DMS153 (cell line): ENCODE measurements at places on chromosomes 3 and 15.
A peak's percentile ranks its signal among the peaks of the same experiment; 100 is the strongest.

DNA sequence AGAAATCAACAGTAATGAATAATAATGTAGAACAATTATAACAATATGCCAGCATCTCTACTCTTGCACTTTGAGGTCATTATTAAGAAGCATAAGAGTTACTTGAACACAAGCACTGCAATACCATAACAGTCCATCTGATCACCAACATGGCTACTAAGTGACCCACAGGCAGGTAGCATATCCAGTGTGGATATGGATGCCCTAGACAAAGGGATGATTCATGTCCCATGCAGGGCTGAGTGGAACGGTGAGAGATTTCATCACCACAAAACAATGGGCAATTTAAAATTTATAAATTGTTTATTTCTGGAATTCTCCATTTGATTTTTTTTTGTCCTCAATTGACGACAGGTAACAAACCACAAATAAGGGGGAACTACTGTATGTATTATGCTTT is 107.7 kb upstream of the TSC22D2 start:
- no peak for DNase-seq

GRCh38 chr3:21564531-21564930 is 186.5 kb downstream of the ZNF385D start:
- no peak for DNase-seq

GRCh38 chr3:7752005-7752404 is 749.6 kb upstream of the LMCD1 start:
- DNase-seq = no peak

GRCh38 chr15:57865294-57865693 is 158.8 kb downstream of the POLR2M start:
- no peak for DNase-seq

- DNase-seq = no peak
These were observed 4.7 kb upstream of the CALML4 start for GRCh38 chr15:68209735-68210408.

GRCh38 chr3:184429786-184430185 is 49.9 kb downstream of the CHRD start:
- no peak for DNase-seq

DNA sequence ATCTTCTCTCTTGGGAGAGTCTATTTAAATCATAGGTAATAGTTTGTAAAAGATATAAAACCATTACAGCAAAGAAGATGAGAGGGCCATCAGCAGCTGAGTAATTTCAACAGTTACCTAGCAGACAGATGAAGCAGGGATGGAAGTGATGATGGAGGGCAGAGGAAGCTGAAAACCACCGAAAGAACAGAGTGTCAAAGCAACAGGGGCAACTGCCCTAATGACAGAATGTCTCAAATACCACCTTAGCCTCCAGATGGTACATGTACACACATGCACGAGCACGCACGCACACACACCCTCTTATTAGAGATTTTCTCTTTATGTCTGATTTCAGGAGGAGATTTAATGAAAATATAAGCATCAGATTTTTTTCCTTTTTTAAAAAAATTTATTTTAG is 64.5 kb downstream of the NEDD4 start:
- DNase-seq = no peak

DNA sequence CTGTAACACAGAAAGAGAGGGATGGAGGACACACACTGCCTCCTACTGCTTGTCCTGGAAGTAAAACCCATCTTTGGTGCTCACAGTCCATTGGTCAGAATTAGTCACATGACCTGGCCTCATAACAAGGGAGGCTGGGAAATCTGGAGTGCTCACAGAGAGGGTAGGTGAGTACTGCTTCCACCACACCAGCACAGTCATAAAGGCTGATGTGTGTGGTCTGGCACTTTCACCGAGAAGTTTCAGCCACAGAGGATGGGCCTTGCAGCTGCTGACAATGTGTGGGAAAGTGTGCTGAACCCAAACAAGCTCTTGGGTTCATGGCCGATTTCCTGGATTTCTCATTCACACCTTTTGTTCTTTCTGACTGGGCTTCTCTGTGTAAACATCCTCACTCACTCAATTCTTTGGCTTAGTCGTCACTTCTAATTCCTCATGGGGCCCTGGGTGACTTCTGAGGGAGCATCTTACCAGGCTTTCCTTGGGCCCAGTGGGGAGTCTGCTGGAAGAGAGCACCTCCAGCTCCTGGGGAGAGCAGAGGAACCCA is 100.7 kb downstream of the ASB7 start:
- no peak for DNase-seq

- DNase-seq = no peak
These were observed 175.6 kb downstream of the MFSD1 start for GRCh38 chr3:158977497-158977896.

DNA sequence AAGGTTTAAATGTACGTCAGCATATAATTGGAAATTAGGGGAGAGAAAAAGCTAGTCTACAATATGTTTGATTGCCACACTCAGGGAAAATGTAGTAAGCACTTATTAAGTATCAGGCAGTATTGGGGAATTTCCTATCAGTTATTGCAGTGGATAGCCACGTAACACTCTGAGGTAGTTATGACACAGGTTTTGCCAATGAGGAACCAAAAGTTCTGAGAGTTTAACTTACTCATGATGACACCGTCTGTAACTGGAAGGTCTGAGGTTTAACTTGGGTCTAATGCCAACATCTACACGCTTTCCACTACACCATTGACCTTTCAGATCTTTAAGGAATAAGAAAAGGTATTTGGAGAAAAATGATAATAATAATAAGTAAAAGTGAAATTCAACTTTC is 89.5 kb downstream of the ZMAT3 start:
- no peak for DNase-seq

DNA sequence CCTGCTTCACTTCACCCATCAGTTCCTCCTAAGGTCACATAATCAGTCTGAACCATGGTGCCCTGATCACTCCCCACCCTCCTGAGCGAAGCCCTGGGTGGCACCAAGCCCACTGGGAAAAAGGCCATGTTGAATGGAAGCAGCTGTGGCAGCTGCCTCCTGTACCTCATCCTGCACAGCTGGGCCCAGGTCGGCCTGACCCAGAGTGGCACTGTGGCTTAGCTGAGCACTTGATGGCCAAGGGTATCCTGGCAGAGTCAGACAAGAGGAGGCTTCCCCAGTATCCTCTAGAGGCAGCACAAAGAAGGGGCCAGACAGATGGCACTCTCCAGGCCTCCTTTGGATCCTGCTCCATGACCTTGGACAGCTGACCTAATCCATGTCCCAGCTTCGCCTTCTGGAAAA is 68.4 kb downstream of the TLE3 start:
- no peak for DNase-seq

- DNase-seq = no peak
These were observed 9.8 kb downstream of the LRIG1 start for GRCh38 chr3:66490984-66491383.

DNA sequence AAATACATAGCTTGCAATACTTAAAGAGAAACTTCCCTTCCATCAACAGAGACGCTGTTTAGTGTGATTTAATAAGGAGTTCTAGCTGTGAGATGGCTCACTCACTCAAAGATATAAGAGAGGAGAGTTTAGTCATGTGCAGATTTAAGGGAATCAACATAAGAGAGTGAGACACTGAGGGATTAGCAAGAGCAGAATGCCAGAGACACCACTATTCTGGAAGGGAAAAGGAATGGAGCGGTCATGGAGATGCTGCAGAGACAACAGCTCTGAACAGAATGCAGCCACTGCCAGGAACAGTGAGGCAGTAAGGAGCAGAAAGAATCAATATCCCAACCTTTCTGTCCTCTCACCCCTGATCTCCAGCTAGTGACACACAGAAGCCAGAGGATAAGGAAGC is 248.8 kb downstream of the MBNL1 start:
- DNase-seq = no peak

DNA sequence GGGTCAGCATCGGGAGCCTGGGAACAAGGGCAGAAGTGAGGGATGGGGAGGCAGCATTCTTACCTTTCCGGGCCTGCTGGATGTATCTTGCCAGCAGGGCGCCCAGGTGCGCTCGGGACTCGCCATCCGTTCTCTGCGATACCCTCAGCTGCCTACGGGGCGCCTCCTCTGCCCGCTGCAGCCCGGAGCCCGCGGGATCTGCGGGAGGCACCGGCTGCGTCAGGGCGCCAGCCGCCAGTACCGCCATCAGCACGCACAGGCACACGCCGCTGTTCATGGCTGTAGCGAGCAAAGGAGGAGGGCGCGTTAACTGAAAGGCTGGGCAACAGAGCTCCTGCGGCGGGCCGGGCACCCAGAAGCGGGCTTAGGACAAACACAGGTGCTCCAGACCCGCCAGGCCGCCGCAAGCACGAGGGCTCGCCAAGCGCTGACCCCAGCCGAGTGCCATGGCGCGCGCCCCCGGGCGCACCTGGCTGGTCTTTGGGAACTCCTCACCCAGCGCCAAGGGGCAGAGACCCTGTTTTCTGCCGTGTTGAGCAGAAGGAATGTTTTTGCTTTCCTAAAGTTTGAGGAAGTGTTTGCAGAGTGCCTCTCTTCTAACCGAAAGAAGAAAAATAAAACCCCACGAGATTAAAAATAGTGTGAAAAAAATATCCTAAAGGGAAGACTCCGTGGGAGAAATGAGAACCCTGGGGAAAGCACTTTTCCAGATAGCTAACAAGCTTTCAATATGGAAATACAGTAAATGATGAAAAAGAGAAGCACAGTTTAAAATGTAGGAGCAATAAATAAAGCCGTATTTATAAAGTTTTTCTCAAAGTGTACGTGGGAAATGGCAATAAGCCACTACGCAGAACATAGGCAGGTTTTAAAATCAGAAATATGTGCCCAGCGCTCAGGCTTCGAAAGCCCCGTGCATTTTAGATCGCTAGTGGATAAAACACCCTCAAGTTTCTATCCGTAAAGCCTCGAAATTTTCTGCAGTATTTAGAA is 2.3 kb downstream of the CCK start:
- no peak for DNase-seq

DNA sequence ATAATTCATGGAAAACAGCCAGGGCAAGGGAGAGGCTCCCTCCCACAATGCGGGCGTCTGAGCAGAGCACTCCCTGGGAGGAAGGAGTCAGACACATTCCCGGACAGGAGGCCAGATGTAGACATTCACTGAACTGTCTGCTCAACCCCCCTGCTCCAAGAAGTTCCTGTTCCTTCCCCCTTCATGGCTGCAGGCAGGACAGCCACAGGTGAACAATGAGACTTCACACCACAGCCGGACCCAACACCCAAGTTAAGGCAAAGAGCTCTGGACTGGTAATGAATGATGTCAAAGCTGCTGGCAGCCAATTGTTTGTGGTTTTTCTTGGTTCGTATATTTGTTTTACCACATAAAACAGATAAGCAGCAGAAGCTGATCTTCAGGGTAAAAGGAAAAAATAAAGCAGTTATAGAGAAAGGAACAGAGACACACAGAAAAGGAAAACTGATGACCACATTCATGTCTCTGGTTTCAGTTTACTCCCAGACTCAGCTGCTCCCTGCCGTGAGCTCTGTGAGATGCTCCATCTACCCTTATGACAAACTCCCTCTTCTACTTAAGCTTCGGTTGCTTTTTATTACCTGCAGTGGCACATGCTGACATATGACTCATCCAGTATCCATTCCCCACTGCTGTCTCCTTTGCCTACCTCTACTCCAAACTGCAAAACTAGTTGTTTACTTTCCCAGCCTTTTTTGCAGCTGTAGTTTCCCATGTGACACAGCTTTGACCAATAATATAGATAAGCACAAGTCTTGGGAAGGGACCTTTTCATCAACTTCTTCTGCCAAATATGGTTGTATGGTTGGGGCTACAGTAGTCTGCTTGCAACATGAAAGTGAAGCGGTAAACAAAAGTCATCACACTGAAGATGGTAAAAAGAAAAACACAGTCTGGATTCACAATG is 33.1 kb downstream of the DZIP1L start:
- DNase-seq = peak; percentile 65

- DNase-seq = no peak
These were observed 268.6 kb upstream of the SLITRK3 start for GRCh38 chr3:165464736-165465135.

DNA sequence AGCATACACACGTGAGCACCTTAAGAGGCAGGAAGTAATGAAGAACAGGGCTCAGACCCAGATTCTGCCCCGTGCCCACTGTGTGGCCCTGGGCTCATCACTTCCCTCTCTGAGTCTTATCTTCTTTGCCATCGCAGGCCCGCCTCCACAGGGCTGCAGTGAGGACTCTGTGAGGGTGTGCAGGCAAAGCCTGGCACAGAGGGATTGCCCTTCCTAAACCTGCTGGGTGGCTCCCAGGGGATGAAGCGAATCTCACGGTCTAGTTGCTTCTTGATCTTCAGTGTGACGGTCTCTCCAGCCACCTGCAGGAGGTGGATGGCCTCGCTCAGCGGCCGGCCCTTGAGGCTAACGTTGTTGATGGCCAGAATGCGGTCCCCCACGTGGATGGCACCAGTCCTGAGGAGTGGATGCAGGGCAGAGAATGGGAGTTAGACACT is 32.8 kb downstream of the GRIP2 start:
- no peak for DNase-seq

DNA sequence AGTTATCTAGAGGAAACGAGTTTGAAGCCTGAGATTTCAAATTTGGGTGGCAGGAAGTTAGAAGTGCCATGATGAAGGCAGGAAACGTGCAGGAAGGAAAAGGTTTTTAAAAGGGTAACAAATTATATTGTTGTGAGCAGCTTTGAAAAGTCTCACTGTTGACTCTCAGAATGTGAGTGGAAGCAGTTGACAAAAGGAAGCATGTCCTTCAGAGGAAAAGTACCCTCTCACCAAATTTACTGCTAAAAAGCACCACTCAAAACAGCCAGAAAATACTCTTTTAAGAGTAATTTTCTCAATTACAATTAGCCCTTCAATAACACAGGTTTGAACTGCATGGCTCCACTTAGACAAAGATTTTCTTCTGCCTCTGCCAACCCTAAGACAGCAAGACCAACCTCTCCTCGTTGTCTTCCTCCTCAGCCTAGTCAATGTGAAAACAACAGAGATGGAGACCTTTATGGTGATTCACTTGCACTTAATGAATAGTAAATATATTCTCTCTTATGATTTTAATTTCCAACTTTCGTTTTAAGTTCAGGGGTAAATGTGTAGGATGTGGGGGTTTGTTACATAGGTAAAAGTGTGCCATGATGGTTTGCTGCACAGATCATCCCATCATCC is 117.1 kb upstream of the LIPC start:
- DNase-seq = no peak

DNA sequence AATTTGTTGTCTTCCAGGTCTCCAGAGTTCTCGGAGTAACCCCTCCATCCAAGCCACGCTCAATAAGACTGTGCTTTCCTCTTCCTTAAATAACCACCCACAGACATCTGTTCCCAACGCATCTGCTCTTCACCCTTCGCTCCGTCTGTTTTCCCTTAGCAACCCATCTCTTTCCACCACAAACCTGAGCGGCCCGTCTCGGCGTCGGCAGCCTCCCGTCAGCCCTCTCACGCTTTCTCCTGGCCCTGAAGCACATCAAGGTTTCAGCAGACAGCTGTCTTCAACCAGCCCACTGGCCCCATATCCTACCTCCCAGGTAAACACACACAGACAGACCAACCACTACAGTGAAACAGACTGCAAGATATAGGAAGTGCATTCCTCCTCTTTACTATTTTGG is 87.9 kb upstream of the BLM start:
- no peak for DNase-seq
